Gastrocnemius medialis (tissue), 4 donors: ENCODE measurements at places on chromosomes 13 and 19. TPM values are rescaled to one million over a fixed set of nuclear protein-coding genes. Genes with fewer than 3 reads are reported as not detected.

The CGB8 gene
- total RNA-seq: not detected

The C19orf44 gene
- total RNA-seq: 4.1 TPM

DNA sequence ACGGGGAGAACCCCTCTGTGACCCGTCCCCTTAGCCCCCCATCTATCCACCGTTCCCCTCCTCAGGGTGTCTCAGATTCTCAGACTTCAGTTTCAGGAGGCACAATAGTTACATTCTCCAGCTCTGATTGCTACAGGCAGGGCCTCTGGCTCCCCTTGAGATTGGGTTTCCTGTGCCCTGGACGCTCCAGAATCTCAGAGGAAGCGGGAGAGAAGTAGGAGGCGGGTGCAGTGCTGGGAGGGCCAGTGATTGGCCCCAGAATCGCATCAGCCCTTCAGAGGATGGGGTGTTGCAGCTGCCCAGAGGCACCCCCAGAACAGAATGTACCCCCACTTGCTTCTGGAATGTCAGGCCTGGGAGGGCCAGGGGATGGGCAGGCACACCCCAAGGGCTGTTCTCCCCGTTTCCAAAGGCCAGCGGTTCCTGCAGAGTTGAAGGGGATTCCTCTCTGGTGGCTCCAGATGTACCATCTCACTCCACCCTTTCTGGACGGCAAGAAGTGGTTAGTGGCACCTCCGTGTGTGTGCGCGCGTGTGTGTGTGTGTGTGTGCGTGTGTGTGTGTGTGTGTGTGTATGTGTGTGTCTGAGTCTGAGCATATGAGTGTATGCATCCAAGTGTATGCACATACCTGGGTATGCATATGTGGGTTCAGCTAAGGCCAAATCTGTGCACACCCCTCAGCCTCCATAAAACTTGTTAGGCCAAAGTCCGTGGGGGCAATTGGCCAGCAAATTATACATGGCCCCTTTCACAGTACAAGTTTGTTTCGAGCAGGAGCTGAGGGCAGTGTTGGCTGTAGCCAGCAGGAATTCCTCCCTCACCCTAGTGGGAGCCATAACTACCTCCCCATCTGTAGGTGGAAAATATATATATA is 35.5 kb downstream of the LYL1 start:
- H3K27ac ChIP-seq: peak overlapping the region; percentile 98
- no peaks in the 10 kb centered on the region for H3K36me3 ChIP-seq
- H3K4me3 ChIP-seq: no peak overlapping the region

DNA sequence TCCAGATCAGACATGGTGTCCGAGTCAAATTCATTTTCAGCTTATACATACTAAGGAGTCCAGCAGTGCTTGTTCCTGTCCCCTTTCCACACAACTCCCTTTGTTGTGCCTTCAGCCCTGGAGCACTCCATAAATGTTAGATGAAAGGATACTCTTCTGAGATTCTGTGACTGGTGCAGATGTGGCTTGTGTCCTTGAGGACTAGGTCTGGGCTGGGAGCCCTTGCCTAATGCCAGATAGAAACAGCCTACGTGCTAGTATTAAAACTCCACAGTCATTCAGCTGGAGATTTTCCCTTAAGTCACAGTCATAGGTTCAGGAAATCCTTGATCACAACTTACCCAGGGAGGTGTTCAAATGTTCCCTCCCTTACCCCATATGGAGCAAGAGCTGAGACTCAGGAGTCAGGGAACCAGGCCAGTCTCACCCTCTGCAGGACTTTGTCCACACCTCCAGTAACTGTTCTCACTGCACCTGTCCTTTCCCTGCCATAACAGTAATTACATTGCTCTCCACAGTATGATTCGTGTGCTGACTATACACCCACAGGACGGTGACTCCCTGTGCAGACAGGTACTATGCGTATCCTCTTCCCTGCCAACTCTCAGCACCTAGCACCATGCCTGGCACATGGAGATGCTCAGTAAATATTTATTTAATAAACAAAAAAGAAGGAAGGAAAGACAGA is 15.5 kb upstream of the SERPINE3 start:
- H3K27ac ChIP-seq: no peak overlapping the region
- no peak overlapping the region for H3K4me3 ChIP-seq
- no peaks in the 10 kb centered on the region for H3K4me1 ChIP-seq
- H3K36me3 ChIP-seq: no peaks in the 10 kb centered on the region
- no peak for DNase-seq

- H3K4me1 ChIP-seq: no peaks in the 10 kb centered on the region
- H3K4me3 ChIP-seq: no peak overlapping the region
- no peaks in the 10 kb centered on the region for H3K36me3 ChIP-seq
- no peak for DNase-seq
- H3K27me3 ChIP-seq: no peaks in the 10 kb centered on the region
- H3K27ac ChIP-seq: no peak overlapping the region
Measured at GRCh38 chr13:106425661-106426060, 109.8 kb downstream of the EFNB2 start.

DNA sequence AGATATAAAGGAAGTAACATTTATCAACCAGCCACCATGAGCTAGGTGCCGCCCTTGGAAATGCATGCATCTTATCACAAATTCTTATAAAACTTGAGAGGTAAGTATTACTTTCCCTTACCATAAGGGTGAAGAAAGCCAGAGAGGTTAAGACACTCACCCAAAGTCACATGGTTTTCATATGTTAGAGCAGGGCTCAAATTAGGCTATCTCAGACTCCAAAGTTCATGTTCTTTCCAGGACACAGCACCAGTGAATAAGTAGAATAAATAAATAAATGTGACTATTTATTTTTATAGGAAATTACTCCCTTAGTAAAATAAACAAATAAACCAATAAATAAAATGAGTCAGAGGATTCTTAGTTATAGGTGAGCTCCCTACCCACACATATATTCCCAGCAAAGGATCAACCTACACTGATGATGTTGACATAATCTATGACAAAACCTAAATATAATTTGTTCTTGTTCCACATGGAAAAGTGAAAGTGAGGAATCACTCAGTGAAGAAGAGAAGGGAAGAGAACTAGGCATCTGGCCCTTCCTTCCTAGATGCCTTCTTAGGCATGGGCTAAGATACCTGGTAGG is 27.2 kb downstream of the SPRY2 start:
- H3K27ac ChIP-seq: no peak overlapping the region
- no peak for DNase-seq
- no peaks in the 10 kb centered on the region for H3K27me3 ChIP-seq

DNA sequence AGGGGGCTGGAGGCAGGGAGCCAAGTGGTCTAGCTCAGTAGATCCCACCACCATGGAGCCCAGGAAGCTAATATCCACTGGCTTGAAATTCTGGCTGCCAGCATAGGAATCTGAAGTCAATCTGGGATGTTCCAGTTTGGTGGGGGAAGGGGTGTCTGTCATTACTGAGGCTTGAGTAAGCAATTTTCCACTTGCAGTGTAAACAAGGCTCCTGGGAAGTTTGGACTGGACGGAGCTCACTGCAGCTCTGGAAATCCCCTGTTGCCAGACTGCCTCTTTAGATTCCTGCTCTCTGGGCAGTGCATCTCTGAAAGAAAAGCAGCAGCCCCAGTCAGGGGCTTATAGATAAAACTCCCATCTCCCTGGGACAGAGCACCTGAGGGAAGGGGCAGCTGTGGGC is 349.2 kb upstream of the KLHL1 start:
- H3K36me3 ChIP-seq: no peaks in the 10 kb centered on the region
- no peaks in the 10 kb centered on the region for H3K4me1 ChIP-seq
- H3K27ac ChIP-seq: no peak overlapping the region
- H3K27me3 ChIP-seq: no peaks in the 10 kb centered on the region
- H3K4me3 ChIP-seq: no peak overlapping the region

DNA sequence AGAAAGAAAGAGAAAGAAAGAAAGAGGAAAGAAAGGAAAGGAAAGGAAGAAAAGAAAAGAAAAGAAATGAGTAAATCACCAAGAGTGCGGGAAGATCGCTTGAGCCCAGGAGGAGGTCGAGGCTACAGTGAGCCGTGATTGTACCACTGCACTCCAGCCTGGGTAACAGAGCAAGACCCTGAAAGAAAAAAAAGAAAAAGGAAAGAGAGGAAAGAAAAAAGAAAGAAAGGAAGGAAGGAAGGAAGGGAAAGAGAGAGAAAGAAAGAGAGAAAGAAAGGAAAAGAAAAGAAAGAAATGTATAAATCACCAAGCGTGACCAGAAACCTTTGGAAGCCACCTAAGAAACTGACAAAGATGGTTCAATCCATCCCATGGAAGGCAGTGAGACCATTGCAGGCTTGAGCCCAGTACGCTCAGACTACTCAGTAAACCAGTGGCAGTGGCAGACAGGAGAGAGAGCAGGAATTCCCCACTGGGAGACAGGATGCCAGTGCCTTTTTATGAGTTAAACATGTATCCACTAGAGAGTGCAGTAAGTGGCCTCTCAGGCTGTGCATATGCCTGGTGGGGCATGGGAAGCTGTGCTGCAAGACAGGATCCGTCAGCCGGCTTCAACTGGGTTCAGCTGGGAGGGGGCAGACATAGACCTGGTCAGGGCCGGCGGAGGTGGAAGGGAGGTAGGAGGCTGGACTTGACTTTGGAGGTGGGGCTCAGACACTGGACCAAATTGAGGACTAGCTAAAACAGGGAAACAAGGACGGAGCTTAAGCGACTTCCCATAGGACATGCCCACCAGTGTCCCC is 4.8 kb downstream of the GPR42 start:
- DNase-seq: no peak
- no peak overlapping the region for H3K27ac ChIP-seq
- no peaks in the 10 kb centered on the region for H3K36me3 ChIP-seq

GRCh38 chr13:24276306-24276705 is 33.1 kb upstream of the C1QTNF9 start:
- H3K27me3 ChIP-seq: no peaks in the 10 kb centered on the region
- no peaks in the 10 kb centered on the region for H3K36me3 ChIP-seq
- H3K4me3 ChIP-seq: no peak overlapping the region
- no peaks in the 10 kb centered on the region for H3K4me1 ChIP-seq
- DNase-seq: no peak
- no peak overlapping the region for H3K27ac ChIP-seq

DNA sequence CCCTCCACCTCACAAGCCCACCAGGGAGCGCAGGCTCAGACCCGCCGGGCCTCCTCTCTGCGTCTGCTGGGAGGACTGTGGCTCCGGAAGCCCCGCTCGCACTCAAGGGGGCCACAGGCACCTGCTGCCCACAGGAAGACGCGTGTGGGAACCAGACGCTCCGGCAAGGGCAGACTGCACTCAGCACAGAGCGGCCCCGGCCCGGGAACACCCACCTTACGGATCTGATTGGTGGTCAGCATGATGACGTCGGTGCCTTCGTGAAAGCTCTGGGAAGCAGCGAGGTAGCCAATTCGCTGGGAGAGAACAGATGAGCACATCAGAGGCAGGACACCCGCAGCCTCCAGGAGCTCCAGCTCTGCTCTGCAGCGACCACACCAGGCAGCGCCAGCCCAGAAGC is 14.6 kb downstream of the AP3D1 start:
- no peak overlapping the region for H3K27ac ChIP-seq
- no peaks in the 10 kb centered on the region for H3K4me1 ChIP-seq
- no peaks in the 10 kb centered on the region for H3K36me3 ChIP-seq
- H3K4me3 ChIP-seq: no peak overlapping the region
- no peaks in the 10 kb centered on the region for H3K27me3 ChIP-seq
- no peak for DNase-seq
